ENCODE measurements at places on chromosomes 7 and 10.

DNA sequence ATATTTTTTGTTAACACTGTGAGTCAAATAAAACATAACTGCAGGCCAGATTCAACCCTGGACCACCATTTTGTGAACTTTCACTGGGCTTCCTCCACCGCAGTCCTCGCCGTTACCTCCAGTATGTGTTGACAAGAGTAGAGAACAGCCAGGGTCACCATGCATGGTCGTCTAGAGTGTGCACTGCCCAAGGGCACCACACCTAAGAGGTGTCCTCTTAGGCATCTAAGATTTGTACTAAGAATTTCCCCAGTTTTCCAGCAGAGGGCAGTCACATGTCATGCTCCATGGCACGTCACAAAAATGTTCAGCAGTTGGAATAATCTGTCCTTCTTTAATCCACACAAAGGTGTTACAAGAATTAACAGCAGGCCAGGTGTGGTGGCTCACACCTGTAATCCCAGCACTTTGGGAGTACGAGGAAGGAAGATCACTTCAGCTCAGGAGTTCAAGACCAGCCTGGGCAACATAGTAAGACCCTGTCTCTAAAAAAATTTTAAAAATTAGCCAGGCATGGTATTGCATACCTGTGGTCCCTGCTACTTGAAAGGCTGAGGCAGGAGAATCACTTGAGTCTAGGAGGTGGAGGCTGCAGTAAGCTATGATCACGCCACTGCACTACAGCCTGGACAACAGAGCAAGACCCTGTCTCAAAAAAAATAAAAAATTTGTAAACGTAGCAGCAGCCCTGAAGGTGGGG, 71.2 kb upstream of the FOXK1 start:
- peak; percentile 34 for DNase-seq

- no peak for DNase-seq
These were observed 33.0 kb upstream of the SPOCK2 start for GRCh38 chr10:72121389-72121788.

GRCh38 chr10:77247031-77247990, 390.3 kb downstream of the KCNMA1 start:
- DNase-seq: no peak

- DNase-seq: no peak
These were observed 324.9 kb downstream of the PARD3 start for GRCh38 chr10:34489973-34490745.

- DNase-seq: no peak
These were observed 107.4 kb downstream of the SLIT1 start for GRCh38 chr10:97078261-97078937.
